ENCODE measurements at places on chromosomes 7 and 10. TPM values are rescaled to one million over a fixed set of nuclear protein-coding genes. Genes with fewer than 3 reads are reported as not detected.

Gene SPDYE11
- total RNA-seq = not detected

GRCh38 chr7:42618651-42619360 lies 293.1 kb downstream of the C7orf25 start:
- no peaks in the 10 kb centered on the region for H3K4me1 ChIP-seq
- no peak overlapping the region for H3K27ac ChIP-seq
- H3K27me3 ChIP-seq = no peaks in the 10 kb centered on the region
- DNase-seq = no peak
- no peaks in the 10 kb centered on the region for H3K36me3 ChIP-seq
- no peak overlapping the region for H3K4me3 ChIP-seq

Gene CALY
- total RNA-seq = 0.98 TPM

Gene FLNC
- total RNA-seq = 215 TPM

Gene GPR141
- not detected for total RNA-seq

GRCh38 chr10:122852261-122852660 lies 6.6 kb upstream of the CUZD1 start:
- no peak overlapping the region for H3K27ac ChIP-seq
- no peaks in the 10 kb centered on the region for H3K27me3 ChIP-seq
- no peaks in the 10 kb centered on the region for H3K4me1 ChIP-seq
- no peak overlapping the region for H3K4me3 ChIP-seq
- no peak for DNase-seq

DNA sequence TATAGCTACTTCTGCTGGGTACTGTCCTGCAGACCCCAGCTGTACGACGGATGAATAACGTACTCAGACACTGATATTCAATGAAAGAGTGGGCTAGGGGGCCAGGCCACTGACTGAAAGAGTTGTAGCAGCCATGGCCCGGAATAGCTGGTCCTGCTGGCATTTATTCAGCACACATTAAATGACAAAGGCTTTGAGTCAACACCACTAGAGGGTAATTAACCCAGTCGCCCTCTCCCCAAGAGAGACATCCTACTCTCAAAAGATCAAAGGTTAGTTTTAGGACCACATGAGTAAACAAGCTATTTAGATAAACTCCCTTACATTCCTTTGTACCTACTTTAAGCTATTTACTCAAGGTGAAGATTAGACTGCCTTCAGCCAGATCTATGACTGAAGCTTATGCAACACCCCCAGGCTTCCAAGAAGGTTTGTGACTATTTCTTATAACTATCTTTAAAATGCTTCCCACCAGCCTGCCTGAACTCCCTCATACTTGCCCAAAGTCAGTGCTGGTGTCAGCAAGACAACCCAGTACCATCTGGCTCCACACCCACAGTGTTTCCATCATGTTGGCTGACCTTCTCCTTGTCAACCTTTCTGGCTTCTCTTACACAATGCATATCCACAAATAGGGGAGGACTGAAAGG lies 629.1 kb downstream of the SORCS1 start:
- H3K4me3 ChIP-seq = no peak overlapping the region
- no peaks in the 10 kb centered on the region for H3K4me1 ChIP-seq
- no peak for DNase-seq
- no peak overlapping the region for H3K27ac ChIP-seq
- H3K27me3 ChIP-seq = no peaks in the 10 kb centered on the region

DNA sequence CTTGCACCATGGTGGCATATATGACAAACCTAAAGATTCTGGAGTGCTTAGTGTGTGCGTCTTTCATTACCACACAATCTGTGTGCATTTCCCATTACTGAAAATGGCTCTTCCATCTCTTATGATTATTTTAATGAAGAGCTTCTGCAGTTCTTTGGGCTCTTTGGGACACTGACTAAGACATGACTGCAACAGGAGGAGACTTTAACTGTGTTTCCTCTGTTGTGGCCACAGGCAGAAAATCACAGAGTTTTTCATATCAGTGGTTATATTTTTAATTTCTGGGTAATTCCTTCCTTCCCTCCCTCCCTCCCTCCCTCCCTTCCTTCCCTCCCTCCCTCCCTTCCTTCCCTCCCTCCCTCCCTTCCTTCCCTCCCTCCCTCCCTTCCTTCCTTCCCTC lies 58.1 kb downstream of the WNT2 start:
- H3K27me3 ChIP-seq = no peaks in the 10 kb centered on the region
- DNase-seq = no peak
- H3K4me1 ChIP-seq = no peaks in the 10 kb centered on the region
- H3K27ac ChIP-seq = no peak overlapping the region
- no peaks in the 10 kb centered on the region for H3K36me3 ChIP-seq

- peaks cover 26% of the 10 kb centered on the region for H3K4me1 ChIP-seq
- H3K4me3 ChIP-seq = no peak overlapping the region
- no peak for DNase-seq
- no peaks in the 10 kb centered on the region for H3K36me3 ChIP-seq
- H3K27ac ChIP-seq = no peak overlapping the region
- no peaks in the 10 kb centered on the region for H3K27me3 ChIP-seq
These were observed 519.1 kb upstream of the AKR1E2 start for GRCh38 chr10:4306871-4307270.

- no peaks in the 10 kb centered on the region for H3K36me3 ChIP-seq
- DNase-seq = no peak
- H3K27me3 ChIP-seq = no peaks in the 10 kb centered on the region
- no peaks in the 10 kb centered on the region for H3K4me1 ChIP-seq
These were observed 19.0 kb downstream of the TES start for GRCh38 chr7:116229366-116229765.

- H3K36me3 ChIP-seq = no peaks in the 10 kb centered on the region
- peak overlapping the region; percentile 83 for H3K4me3 ChIP-seq
These were observed 1.1 kb downstream of the RASSF4 start for GRCh38 chr10:44960482-44961229.

Gene RBP4
- total RNA-seq = 48.2 TPM

GRCh38 chr7:66576646-66577045 lies 52.0 kb upstream of the KCTD7 start:
- no peak for DNase-seq
- no peak overlapping the region for H3K4me3 ChIP-seq
- peaks cover 36% of the 10 kb centered on the region for H3K36me3 ChIP-seq
- H3K27me3 ChIP-seq = no peaks in the 10 kb centered on the region
- no peaks in the 10 kb centered on the region for H3K4me1 ChIP-seq

Gene PKD2L1
- not detected for total RNA-seq

DNA sequence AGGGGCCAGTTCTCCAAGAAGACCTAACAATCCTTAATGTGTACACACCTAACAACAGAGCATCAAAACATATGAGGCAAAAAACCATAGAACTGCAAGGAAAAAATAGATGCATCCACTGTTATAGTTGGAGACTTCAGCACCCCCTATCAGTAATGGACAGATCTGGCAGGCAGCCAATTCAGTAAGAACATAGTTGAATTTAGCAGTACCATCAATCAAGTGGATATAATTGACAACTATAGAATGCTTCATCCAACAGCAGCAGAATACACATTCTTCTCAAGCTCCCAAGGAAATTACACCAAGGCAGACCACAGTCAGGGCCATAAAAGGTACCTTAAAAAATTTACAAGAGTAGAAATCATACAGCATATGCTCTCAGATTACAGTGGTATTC lies 42.2 kb downstream of the POLL start:
- no peak for DNase-seq
- no peaks in the 10 kb centered on the region for H3K4me1 ChIP-seq
- no peaks in the 10 kb centered on the region for H3K36me3 ChIP-seq
- no peaks in the 10 kb centered on the region for H3K27me3 ChIP-seq
- no peak overlapping the region for H3K27ac ChIP-seq

- no peak overlapping the region for H3K4me3 ChIP-seq
- H3K4me1 ChIP-seq = no peaks in the 10 kb centered on the region
- H3K27me3 ChIP-seq = no peaks in the 10 kb centered on the region
- DNase-seq = no peak
- no peak overlapping the region for H3K27ac ChIP-seq
- no peaks in the 10 kb centered on the region for H3K36me3 ChIP-seq
These were observed 17.4 kb upstream of the CEP41 start for GRCh38 chr7:130458257-130458656.

Gene CCDC3
- 14.9 TPM for total RNA-seq

- H3K27me3 ChIP-seq = no peaks in the 10 kb centered on the region
- no peaks in the 10 kb centered on the region for H3K4me1 ChIP-seq
- H3K36me3 ChIP-seq = no peaks in the 10 kb centered on the region
- peak; percentile 32 for DNase-seq
- no peak overlapping the region for H3K4me3 ChIP-seq
- no peak overlapping the region for H3K27ac ChIP-seq
These were observed 161.2 kb downstream of the DNAJB6 start for GRCh38 chr7:157497744-157498651.

Gene LIPK
- total RNA-seq = not detected

- peaks cover 5% of the 10 kb centered on the region for H3K4me1 ChIP-seq
- H3K27me3 ChIP-seq = no peaks in the 10 kb centered on the region
- H3K4me3 ChIP-seq = no peak overlapping the region
- no peak overlapping the region for H3K27ac ChIP-seq
- DNase-seq = no peak
- H3K36me3 ChIP-seq = no peaks in the 10 kb centered on the region
These were observed 205.8 kb upstream of the TEX47 start for GRCh38 chr7:89001306-89001705.

Gene CDC14C
- total RNA-seq = not detected

DNA sequence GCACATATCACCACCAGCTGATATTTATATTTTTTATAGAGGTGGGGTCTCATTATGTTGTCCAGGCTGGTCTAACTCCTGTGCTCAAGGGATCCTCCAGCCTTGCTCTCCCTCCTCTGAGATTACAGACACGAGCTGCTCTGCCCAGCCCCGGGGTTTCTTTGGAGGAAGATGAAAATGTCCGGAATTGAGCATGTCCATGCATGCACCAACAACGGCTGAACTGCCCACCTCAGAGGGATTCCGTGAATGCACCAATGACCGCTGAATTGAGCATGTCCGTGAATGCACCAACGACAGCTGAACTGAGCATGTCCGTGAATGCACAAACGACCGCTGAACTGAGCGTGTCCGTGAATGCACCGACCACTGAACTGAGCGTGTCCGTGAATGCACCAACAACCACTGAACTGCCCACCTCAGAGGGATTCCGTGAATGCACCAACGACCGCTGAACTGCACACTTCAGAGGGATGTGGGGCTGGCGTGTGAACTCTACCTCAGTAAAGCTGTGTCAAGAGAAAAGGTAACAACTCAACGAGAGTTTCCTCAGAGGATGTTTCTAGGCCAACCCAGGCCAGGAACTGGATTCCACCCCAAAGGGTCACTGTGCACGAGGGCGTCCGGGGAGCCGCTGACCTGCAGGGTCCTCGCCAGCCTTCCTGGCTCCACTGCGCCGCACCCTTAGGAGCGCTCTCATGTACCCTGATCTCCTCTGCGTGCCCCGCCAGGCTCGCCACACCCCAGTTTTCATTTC lies 34.9 kb upstream of the INPP5A start:
- no peak overlapping the region for H3K27ac ChIP-seq
- no peak overlapping the region for H3K4me3 ChIP-seq
- DNase-seq = no peak
- no peaks in the 10 kb centered on the region for H3K36me3 ChIP-seq

DNA sequence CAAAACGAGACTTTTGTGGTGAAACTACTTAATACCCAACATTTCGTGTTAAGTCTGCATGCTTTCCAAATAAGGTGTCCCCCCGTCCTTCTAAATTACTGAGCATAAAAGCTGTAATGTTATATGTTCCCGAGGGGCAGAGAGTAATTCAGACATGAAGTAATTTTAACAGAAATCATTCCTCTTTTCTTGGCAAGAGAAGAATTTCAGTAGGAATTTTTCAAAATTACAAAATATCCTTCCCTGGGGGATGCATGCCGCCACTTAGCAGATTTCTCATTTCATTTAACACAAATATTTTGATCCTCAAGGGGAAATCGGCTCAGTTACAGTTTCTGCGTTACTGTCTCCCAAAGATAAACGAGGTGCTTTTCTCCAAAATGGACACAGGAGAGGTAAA lies 213.2 kb upstream of the RHOBTB1 start:
- no peaks in the 10 kb centered on the region for H3K27me3 ChIP-seq
- H3K4me1 ChIP-seq = no peaks in the 10 kb centered on the region
- H3K27ac ChIP-seq = no peak overlapping the region
- H3K4me3 ChIP-seq = no peak overlapping the region
- no peaks in the 10 kb centered on the region for H3K36me3 ChIP-seq

DNA sequence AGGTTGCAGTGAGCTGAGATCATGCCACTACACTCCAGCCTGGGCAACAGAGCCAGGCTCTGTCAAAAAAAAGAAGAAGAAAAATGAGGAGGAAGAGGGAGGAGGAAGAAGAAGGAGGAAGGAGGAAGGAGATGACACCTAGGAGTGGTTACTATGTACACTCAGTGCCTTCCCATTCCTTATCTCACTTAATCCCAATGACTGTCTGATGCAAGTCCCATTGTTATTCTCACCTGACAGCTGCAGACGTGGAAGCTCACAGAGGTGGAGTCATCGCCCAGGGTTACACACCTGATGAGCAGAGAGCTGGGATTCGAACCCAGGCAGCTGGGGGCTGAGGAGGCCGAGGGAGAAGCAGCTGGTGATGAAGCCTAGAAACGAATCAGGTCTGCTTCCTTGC lies 258.8 kb downstream of the SNX10 start:
- no peaks in the 10 kb centered on the region for H3K4me1 ChIP-seq
- no peak for DNase-seq
- no peaks in the 10 kb centered on the region for H3K36me3 ChIP-seq

DNA sequence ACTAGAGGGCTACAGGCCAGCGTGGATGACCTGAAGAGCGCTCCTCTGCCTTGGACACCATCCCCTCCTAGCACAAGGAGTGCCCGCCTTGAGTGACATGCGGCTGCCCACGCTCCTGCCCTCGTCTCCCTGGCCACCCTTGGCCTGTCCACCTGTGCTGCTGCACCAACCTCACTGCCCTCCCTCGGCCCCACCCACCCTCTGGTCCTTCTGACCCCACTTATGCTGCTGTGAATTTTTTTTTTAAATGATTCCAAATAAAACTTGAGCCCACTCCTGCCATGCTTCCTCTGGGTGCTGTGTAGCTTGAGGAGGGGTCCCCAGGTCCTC lies 4.5 kb downstream of the SNCG start:
- no peak overlapping the region for H3K27ac ChIP-seq
- no peaks in the 10 kb centered on the region for H3K36me3 ChIP-seq
- H3K4me3 ChIP-seq = no peak overlapping the region

GRCh38 chr7:28988091-28988490 lies 30.0 kb upstream of the TRIL start:
- H3K27me3 ChIP-seq = no peaks in the 10 kb centered on the region
- H3K4me3 ChIP-seq = no peak overlapping the region
- H3K4me1 ChIP-seq = peaks cover 44% of the 10 kb centered on the region
- peak overlapping the region; percentile 32 for H3K27ac ChIP-seq
- H3K36me3 ChIP-seq = no peaks in the 10 kb centered on the region

Gene ACTL6B
- total RNA-seq = not detected

DNA sequence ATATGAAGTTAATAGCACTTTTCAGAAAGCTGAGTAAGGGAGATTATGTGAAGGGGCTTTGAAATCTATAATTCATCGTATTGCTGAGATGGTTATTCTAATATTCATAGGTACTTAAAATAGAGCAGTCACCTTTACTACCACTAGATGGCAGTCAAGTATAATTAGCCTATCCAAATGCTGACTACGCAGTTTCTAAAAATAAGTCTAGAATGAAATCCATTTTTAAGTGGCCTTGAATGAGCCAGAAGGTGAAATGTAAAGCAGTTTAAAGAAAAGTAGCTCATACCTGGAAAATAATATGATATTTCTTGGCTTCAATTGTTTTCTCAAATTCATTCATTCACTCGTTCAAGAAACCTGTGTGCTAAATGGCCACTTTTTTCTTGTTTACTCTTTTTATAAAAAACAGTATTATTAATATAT lies 1277.1 kb downstream of the GATA3 start:
- H3K4me3 ChIP-seq = no peak overlapping the region
- no peaks in the 10 kb centered on the region for H3K4me1 ChIP-seq
- no peak overlapping the region for H3K27ac ChIP-seq
- no peaks in the 10 kb centered on the region for H3K27me3 ChIP-seq

GRCh38 chr7:37218956-37219355 lies 229.7 kb downstream of the ELMO1 start:
- no peaks in the 10 kb centered on the region for H3K4me1 ChIP-seq
- DNase-seq = no peak
- H3K27ac ChIP-seq = no peak overlapping the region
- H3K36me3 ChIP-seq = peaks cover 5% of the 10 kb centered on the region

All from right atrium auricular region (tissue), 2 donors.